Activated CD4-positive, CD25-positive, alpha-beta regulatory T cell treated with anti-CD3 and anti-CD28 coated beads, Interleukin-2, amount 50 U/mL, for 72 hours (primary cell): ENCODE measurements at places on chromosomes 12 and 14.

- no peak for DNase-seq
Observed at GRCh38 chr12:123391546-123392343, 7.8 kb downstream of the KMT5A start.

DNA sequence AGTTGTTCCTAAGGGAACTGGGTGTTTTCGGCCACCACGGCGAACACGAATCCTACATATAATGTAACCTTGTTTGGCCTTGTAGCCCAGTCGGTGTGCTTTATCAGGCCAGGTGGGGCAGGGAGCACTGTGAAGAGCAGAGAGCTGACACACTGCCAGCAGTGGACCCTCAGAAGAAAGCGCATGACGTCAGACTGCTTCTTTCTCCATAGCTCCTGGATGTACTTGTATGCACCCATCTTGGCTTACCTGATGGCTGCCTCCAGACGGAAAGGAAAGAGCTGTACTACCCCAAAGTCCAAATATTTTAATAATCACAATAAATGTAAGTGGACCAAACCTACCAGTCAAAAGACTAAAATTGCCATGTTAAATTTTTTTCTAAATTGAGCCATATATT, 31.3 kb upstream of the GSC start:
- DNase-seq = no peak

- no peak for DNase-seq
Observed at GRCh38 chr14:46215801-46216200, 435.8 kb downstream of the RPL10L start.

DNA sequence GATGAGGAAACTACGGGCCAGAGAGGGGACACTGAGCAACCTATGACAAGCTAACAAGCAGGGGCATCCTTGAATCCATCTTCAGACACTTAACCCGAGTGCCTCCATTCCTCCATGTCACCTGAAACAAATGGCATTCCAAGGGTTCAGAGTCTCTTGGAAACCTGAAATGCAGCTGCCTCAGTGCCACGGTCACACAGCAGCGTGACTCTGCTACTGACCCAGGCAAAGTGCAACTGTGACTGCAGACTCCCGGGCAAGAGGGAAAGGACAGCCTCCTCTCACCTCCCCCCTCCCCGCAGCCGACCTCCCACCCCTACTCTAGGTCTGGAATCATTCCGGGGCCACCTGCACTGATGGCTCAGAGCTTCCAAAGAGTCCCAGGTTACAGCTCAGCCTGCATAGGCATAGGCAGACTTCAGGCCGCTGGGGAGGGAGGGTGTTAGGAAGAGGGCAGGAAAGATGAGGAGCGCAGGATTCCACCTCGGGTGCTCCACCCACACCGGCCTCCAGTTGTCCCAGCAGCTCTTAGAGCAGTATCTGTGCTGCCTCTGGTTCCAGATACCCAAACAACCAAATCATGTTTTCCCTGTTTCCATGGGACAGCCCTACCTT, 53.2 kb downstream of the KCNK10 start:
- no peak for DNase-seq

GRCh38 chr12:4275016-4275869, 1.7 kb downstream of the CCND2 start:
- no peak for DNase-seq

DNA sequence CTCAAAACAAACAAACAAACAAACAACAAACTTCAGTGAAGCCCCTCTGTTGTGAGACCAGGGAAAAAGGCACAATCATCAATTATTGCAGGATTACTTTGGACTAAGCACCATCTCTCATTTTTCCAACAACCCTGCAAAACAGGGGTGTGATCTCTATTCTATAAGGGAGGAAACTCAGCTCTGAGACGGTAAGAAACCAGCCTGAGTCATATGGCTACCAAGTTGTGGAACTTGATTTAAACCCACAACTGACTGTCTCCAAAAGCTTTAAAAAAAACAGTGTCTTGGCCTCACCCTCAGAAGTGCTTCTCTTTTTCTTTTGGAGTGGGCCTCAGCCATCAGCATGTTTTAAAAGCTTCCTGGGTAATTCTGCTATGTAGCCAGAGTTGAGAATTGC, 49.8 kb downstream of the RIN3 start:
- no peak for DNase-seq
